ENCODE measurements at places on chromosomes 7 and 10.

DNA sequence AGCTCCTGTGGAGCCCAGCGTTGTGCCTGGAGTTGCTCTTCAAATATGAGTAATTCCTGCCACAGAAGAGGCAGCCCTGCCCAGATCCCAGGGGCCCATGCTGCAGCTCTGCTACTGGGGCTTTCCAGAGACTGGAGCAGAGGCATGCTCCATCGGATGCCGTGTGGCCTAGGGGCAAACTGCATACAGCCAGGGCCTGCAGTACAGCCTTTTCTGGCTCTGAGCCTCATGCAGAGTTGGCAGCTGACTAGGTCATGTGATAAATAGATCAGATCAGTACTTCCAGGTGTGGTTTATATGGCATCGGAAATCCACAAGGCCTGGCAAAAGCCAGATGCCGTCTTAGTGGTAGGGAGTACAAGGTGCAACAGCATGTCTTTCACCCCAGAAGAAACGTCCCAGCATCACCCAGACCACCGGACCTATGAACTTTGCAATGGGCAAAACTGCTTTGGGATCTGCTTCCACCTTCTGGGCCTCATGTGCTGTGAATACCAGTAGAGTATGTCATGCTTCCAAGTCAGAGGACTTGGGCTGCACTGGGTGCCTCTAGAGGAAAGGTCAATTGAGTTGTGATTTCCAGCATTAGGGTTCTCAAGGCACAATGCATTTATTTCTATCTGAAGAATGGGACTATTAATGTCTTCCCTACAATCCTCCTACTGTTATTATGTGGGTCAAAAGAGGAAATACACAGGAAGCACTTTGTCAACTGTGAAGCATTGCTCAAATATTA, 250.7 kb upstream of the ZNF32 start:
- ATAC-seq: peak; percentile 41

- ATAC-seq: no peak
Measured at GRCh38 chr10:7027237-7027912, 383.5 kb downstream of the SFMBT2 start.

DNA sequence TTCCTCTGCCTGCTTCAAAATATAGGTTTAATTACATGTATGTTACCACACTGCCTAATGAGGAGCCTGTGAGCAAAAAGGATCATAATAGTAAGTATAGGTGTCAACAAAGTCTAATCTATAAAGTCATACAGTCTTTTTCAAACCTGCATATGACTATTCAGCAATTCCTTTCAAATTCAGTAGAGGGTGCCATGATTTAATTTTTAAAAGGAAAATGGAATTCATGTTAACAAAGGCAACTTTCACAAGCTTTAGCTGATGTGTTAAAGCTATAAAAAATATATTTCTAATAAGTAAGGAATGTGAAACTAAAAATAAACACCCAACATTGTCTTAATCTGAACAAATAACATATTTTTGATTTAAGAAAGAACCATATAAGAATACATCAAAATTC, 52.1 kb downstream of the MPP7 start:
- no peak for ATAC-seq

DNA sequence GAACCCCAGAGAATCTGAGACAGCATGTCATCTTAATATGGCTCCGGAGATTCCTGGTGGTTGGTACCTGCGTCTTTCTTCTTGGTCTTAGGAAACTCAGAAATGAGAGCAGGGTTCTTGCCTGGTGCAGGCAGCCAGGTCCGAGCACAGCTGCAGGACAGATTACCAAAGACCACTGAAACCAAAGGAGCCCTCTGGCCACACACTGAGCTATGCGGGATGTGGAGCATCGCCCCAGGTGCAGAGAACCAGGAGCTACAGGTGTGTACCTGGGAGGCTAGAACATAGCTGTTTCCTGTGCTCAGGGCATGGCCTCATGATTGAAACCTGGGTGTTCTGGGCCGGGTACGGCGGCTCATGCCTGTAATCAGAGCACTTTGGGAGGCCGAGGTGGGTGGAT, 635.4 kb downstream of the CALN1 start:
- ATAC-seq: no peak

- no peak for ATAC-seq
Measured at GRCh38 chr10:77041636-77042258, 595.9 kb downstream of the KCNMA1 start.

DNA sequence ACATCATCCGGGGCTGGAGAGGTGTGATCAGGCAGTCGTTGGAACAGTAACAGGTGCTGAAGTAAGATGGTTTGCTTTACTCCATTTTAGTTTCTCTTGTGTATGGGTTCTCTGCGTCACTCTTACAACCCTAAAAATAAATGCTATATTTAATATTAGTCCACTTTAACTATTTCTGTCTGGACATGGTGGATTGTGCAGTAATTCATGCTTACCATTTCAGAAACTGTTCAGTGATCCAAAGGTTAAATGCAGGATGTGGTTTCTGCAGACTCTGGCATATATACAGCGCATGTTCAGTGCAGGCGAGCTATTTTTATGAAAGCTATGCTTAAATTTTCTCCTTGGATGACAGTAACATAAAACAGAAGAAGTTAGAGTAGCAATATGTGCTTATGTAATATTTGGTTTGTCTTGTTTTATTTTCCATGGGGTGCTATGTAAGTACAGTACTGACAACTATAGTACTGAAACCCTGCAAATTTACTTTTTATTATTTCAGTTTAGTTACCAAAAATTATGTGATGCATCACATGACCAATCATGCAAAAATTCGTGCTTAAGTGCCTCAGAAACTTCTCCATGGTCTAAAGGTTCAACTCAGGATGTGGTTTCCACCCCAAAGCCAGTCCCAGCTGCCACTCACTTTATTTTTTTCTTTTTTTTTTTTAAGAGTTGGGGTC, 46.6 kb upstream of the GRID1 start:
- peak; percentile 65 for ATAC-seq

- no peak for ATAC-seq
Measured at GRCh38 chr10:129919358-129919757, 44.7 kb downstream of the EBF3 start.

DNA sequence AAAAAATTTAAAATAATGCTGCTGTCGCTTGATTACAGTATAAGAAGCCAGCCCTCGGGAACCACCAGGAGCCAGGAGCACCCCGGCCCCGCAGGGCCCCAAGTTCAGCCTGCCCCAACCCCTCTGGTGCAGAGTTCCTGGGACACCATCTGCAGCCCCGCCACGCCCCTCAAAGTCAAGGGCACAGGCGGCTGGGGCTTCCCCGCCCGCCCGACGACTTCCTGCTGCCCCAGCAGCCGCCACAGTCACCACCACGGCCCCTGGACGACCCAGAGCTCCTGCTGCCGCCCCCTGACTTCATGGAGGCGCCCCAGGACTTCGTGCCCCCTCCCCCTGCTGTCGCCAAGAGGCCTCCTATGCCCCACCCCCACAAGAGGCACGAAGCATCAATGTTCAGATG, 103.6 kb upstream of the PDSS1 start:
- no peak for ATAC-seq

GRCh38 chr7:25149836-25150235, 24.8 kb upstream of the CYCS start:
- no peak for ATAC-seq

- ATAC-seq: no peak
Measured at GRCh38 chr10:49749144-49749543, 13.0 kb downstream of the OGDHL start.

GRCh38 chr10:56823849-56824248, 462.8 kb upstream of the ZWINT start:
- no peak for ATAC-seq

DNA sequence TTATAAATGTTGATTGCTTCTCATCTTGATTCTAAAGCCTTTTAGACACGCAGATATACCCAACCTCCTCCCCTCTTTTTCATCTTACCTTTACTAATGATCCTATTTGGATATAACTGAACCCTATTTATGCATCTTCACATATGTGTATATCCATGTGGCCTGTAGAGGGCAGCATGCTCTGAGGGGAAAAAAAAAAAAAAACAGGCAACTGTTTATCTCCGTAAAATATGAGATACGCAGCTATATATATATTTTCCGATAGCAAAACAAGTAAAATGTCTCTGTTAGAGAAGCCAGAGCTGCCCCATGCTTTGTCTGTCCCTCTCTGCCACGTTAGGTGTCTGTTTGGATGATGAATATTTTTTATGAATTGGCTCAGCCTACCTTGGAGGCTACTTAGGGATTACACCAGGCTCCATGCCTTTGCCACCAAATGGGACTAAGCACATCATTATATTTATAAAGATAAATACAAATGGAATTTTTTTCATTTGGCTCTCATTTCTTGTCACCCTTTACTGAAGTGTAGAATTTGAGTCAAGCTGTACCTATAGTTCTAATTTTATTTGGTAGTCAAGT, 174.8 kb upstream of the FZD1 start:
- ATAC-seq: peak; percentile 55

DNA sequence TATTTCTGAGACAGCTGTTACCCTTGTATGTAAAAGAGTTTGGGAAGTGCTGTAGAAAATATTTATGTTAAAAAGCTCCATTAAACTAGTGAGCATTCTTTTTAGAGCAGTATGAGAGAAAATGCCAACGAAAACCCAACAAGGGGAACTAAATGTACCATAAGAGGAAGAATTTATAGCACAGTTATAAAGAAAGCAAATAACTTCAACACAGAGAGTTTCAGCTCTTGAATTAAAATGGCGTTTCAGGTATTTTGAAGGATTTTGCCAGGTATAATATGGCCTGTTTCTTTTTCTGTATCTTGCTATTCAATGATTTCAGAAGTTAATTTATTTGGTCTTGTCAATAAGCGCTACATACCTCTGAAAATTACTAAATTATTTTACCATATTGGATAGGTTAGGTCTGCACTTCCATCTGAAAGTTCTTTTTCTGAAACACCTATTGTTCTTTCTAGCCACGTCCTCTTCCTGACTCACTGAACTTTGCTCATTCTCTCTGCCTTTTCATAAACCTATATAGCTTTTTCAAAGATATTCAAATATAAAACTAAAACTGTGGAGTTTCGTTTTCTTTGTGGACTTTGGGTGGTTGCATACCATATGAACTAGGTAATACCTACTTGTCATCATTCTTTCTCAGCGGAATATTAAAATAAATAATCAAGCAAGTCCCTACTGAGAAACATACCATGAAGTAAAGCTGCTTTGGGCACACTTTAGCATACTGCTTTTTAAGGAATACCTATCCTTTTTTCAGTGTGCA, 136.1 kb downstream of the SEMA3A start:
- ATAC-seq: no peak

GRCh38 chr10:19412531-19412930, 363.9 kb downstream of the MALRD1 start:
- ATAC-seq: no peak

GRCh38 chr10:131790021-131790420, 110.8 kb upstream of the PPP2R2D start:
- ATAC-seq: no peak

GRCh38 chr7:24042028-24042427, 242.0 kb upstream of the NPY start:
- no peak for ATAC-seq

DNA sequence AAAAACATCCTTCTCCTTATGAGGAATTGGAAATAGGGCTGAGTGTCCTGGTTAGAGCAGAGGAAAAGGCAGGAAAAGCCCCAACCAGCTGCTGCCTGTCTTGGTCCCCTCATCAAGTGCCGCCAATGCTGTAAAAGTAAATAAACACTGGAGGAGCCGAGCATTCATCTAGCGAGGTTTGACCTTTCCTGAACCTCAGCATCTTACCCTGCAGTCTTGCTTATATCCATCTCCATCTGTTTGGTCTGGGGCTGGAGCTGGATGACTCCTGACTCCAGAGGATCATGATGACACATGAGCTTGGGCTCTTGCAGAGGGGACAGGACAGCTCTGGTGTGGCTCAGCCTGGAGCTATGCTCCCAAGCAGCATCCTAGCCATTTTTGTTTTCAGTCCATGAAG, 501.1 kb downstream of the TNS3 start:
- ATAC-seq: no peak

GRCh38 chr7:97454636-97455035, 277.2 kb upstream of the TAC1 start:
- ATAC-seq: no peak

GRCh38 chr10:129331839-129332220, 135.2 kb upstream of the MGMT start:
- ATAC-seq: no peak

DNA sequence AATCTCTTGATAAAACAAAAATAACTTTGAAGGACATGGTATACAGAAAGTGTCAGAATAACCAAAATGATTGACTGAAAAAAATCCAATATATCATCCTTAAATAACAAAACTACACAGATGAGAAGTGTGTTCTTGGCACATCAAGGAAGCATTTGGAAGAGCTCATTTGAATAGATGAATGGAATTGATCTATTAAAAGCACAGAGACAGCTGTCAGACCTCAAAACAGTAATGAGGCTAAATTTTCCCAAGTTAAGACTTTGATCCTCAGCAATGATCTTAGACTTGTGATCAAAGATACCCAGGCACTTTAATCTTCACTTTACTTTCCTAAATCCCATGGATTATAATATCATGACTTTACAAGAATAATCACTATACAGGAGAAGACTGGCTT, 395.4 kb upstream of the NFE2L3 start:
- ATAC-seq: no peak

- ATAC-seq: peak; percentile 38
Measured at GRCh38 chr7:1192171-1192676, 32.2 kb upstream of the ZFAND2A start.

DNA sequence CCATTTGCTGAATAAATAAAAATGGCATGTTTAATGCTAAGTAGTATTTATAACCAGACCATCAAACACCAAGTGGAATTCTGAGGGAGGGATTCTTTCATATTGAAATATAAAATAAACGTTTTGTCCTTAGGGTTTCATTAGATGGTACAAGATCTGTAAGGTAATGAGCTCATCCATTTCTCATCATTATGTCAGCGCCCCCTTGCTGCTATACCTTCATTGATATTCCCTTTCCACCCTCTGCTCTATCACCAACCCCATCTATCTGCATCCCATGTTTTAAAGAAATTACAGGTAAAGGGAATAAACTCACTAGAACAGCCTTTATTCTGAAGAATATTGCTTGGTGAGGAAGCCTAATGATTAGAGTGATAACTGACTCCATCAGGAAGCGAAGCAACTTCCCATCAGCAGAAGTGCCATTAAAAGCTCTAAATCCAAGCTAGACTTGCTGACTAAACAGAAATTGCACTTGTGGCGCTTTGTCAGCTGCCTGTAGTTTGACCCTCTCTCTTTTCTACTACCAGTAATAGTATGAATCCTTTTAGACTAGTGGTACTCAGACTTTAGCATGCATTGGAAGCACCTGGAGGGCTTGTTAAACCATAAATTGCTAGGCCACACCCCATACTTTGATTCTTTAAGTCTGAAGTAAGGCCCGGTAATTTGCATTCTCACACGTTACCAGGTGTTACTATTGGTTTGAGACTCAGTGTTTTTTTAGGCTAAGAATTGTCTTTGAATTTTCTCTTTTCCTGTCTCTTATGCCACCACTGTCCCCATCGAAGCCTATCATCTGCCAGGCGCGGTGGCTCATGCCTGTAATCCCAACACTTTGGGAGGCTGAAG, 27.5 kb downstream of the ADD3 start:
- no peak for ATAC-seq

DNA sequence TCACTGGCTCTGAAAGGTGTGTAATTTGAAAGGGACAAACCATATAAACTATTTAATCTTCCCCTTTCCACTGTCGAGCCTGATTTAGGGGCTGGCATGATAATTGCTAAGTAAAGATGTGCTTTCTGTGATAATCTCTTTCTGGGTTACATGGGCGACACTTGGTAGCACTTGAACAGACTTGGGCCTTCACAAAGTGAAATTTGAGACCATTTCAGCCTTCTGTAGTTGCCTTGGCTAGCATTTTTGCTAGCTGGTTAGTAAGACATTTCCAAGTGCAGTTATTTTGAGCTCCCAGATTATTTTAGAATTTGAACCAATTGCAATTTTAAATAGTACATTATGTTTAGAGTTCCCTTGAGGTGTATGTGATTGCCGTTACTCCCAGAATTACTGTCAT, 432.7 kb upstream of the GALNT17 start:
- ATAC-seq: no peak
